ENCODE measurements at places on chromosomes 3 and 15.

- DNase-seq = no peak
Observed at GRCh38 chr3:159253860-159254259, 452.0 kb downstream of the MFSD1 start.

DNA sequence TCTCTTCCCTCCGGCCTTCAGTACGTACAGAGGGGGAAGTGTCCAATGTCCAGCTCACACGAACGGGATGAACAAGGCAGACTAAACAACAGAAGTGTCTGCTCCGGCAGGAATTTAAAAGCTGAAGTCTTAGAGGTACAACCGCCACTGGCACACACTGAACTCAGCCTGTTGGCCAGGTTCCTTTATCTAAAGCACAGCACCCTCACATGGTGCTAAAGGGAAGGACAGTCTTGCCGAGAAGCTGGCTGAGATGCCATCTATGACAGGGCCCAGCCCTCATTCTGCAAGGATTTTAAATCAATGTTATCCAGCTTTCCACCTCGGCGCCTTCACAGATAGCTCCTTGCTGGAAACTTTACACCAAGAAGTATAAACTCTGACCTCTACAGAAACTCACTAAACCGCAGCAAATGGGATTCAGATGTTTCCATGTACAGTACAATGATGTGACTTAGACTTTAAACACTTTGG, 2.8 kb downstream of the ADAMTS17 start:
- peak; percentile 81 for DNase-seq

DNA sequence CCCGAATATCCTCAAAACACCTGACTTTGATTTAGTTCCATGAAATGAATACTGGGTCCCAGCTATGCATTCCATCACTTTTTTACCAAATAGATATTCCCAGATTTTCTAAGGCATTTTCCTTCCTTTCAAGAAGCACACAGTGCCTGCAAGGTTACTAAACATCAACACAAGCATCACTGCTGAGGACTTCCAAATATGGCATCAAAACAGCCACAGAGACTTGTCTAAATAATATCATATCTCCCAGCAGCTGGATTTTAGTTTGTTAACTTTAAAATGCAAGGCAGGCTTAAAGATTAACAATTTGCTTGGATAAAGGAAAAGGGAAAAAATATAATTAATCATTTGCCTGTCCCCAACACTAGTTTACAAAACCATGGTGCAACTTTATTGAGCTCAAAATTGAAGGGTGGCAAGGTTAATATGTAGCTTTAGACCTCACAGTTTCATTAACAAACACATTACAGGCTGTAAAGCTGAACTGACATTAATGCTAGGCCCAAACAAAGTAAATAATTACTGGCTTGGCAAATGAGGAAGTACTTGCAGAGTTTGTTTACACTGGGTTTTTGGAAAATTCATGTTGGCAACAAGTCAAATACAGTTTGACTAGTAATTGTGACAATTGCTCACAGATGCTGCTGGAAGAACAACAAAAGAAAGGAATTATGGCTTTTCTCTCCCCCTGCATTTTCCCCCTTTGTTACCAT, 401.7 kb upstream of the CDIN1 start:
- DNase-seq = no peak

DNA sequence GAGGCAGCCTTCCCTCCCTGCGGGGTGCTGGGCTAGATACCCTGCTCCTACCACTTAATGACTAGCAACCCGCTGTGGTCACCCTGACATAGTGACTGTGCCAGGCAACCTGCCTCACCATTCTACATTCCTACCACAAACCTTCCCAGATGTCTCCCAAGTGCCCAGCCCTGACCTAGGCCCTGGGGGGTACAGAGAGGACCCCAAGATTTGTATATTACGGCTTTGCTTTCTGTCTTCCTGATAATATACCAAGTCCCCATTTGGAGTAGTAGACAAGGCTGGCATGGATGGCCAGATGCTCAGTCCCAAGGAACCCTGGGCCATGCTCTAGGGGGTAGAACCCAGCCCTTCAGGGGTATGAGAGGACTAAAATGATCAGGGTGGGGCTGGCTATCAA, 31.0 kb downstream of the ESYT3 start:
- DNase-seq = no peak

DNA sequence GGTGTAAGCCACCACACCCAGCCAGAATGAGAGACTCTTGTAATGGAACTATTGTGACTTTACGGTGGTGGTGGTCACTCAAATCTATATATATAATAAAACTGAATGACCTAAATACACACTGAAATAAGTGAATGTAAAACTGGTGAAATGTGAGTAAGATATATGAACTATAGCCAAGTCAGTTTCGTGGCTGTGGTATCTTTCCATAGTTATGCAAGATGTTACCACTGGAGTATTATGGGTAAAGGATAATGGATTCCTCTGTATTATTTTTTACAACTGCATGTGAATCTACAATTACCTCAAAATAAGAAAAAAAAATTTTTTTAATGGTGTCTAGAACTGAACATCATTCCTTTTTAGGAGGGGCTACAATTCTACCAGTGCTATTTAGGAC, 21.9 kb downstream of the PIK3CB start:
- DNase-seq = peak; percentile 13

GRCh38 chr3:10345911-10346310, 25.0 kb upstream of the SEC13 start:
- DNase-seq = no peak

GRCh38 chr3:55160241-55160983, 232.6 kb upstream of the LRTM1 start:
- DNase-seq = peak; percentile 100

DNA sequence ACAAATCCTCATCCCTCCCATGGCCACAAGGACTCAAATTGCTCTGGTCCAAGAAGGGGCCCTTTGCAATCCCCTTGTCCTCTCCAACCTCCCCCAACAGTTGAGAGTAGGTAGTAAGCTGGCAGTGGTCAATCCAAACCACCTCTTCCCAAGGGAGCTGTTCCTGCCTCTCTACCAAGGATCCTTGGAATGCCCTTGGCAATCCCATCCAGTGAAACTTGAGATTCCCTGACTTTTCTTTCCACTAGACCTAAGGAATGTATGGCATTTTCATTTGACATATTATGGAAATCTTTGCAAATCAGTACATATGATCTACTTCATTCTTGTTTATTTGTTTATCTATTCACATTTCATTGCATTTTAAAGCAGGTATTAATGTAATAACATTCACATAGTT, 4.8 kb upstream of the RBP2 start:
- DNase-seq = no peak

GRCh38 chr15:89494941-89495637, 1.3 kb downstream of the RHCG start:
- DNase-seq = no peak

DNA sequence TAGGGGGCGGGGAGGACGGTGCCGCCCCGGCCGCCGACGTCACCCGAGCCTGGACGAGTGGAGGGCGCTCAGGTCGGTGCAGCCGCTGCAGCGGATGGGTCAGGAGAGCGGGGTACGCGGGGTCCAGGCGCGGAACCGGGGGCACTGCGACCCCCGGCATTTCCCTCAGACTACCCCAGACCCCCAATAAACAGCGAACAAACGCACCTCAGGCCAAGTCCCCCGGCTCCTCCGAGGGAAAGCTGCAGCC, 78.9 kb downstream of the IQSEC1 start:
- no peak for DNase-seq

GRCh38 chr3:94611596-94611995, 548.7 kb downstream of the NSUN3 start:
- no peak for DNase-seq

DNA sequence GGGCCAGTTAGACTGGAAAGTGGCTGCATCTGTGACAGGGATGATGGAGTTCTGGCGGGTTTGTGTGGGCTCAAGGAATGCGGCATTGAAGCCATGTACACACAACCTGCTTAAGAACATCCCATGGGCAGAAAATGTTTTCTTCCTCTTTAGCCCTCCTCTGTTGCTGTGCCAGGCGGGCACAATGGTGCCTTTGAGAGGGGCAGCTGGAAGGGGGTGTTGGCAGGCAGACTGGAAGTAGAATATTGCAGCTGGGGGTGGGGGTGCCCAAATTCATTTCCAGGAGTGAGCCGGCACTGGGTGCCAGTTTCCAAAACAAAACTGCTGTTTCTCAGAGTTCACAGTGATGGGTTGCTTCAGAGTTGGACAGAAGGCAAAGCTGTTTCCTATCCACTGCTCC, 91.8 kb upstream of the ETV5 start:
- no peak for DNase-seq

GRCh38 chr3:11808231-11808630, 38.5 kb downstream of the TAMM41 start:
- no peak for DNase-seq

DNA sequence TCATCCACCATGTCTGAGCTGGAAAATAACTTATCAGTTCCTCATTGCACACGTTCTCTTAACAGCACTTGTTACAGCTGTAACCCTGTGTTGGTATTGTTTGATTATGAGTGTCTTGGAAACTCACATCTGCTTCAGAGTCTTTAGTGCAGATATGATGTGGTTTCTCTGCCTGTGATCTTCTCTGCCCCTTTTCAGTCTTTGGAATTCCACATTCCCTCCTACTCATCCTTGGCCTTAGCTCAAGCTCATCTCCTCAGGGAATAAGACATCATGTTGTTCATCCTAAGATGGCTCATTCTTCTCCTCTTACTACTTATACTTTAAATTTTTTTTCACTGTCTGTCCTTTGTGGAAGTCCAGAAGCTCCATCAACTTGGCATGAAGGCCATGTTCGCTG, 77.7 kb downstream of the SYNPR start:
- DNase-seq = no peak

GRCh38 chr3:168990134-168990533, 673.4 kb downstream of the MECOM start:
- DNase-seq = no peak

- peak; percentile 29 for DNase-seq
Observed at GRCh38 chr3:156728267-156728985, 54.0 kb downstream of the TIPARP start.

- peak; percentile 31 for DNase-seq
Observed at GRCh38 chr3:177335728-177336127, 138.4 kb upstream of the TBL1XR1 start.

DNA sequence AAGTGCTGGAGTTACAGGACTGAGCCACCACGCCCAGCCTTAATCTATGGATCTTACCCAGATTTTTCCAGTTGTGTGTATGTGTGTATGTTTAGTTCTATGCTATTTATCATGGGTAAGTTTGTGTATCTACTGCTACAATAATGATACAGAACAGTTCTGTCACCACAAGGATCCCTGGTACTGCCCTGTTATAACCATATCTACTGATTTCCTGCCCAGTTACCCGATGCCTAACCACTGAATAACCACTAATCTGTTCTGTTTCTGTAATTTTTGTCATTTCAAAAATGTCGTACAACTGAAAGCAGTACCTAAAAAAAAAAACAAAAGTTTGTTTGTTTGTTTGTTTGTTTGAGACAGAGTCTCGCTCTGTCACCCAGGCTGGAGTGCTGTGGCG, 123.7 kb upstream of the RAP2B start:
- DNase-seq = no peak

DNA sequence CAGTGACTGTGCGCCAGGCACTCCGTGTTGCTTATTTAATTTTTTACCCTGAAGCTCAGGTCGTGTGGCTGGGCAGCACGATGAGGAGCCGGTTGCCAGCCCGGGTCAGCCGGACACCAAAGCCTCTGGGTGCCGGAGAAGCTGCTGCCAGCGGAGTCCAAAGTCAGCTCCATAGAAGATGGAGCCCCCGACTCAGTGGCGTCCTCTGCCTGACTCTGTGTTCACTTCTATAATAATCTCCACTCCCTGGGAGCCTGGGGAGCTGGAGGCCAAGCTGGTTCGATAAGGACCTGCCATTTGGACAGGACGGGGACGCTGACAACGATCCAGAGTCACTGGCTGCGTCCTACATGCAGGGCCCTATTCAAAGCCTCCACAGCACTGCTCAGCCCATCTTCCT, 78.6 kb downstream of the VGLL4 start:
- no peak for DNase-seq

DNA sequence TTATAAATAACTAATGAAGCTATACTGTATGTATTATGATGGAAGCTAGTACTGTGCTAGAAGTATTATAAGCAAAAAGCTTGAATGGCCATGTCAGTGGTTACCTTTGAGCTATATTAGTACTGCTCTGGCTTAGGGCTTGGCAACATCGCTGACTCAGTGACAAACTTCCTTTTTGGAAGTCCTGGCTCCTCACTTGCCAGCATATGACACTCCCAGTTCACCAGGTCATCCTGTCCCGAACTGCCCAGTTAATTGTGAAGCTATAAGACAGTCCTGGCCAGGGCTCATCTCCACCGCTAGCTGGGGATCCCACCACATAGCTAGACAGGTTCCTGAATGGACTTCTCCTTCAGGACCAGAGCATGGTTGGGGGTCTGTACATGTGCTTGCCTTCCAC, 31.9 kb downstream of the RAB8B start:
- no peak for DNase-seq

- DNase-seq = no peak
Observed at GRCh38 chr3:31952205-31952604, 28.9 kb downstream of the OSBPL10 start.

DNA sequence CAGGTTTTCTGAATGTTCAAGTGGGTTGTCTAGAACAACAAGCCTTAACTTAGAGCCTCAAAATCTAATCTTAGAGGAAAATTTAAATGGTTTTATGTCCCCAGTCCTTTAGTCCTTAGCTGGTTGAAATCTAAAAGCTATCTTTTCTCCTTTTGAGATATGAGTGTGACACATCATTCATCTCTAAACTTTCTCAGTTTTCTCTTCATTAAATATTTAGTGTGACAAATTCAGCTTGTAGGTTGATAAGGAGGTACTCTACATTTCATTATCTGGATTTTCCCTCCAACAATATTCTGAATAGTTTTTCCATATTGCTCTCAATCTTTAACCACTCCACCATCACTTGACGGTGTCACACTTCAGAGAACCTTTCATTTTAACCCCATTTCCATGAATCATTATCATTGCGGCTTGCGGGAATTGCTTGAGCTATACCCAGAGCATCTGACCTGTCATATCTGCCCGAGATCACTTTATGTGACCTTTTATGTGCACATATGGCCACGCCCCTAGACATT, 16.1 kb upstream of the ATP8B4 start:
- no peak for DNase-seq

- DNase-seq = no peak
Observed at GRCh38 chr3:171363202-171363601, 97.0 kb downstream of the TNIK start.

Measured in astrocyte of the spinal cord (primary cell).